ENCODE measurements at places on chromosomes 3 and 15.

DNA sequence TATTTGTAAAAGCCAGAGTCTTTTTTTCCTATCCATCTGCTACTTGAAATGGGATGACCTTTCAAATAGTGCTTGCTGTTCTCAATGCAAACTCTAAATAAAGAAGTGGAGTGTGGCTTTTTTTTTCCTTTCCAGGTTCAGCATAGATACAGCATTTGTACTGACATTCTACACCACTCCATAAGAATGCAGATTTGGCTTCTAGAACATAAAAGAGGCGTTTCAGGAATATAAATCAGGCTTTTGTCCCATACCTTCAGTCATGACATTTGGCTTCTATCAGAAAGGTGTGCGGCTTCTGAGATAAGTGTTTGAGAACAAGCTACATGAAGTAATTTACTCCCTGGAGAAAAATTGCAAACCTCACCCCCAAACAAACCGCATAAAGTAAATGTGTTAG, 553.1 kb downstream of the FHIT start:
- no peak for DNase-seq

DNA sequence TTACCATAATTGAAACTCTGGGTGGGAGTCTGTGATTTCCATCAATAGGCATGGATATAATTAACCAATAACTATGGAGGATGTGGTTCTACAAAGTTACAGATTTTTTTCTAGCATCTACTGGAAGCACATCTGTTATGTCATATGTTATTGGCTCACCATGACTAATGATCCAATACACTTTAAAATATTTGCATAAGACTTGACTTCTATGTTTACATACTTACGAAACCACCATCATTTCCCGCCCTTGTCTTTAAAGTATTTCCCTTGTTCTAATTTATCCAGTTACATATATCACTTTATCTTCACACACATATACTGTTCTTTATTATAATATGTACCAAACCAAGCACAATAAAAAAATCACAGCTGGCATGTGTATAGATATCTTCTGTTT, 380.3 kb upstream of the CBLB start:
- DNase-seq, result no peak

- no peak for DNase-seq
These were observed 629 bp upstream of the NOX5 start for GRCh38 chr15:69013726-69014406.

DNA sequence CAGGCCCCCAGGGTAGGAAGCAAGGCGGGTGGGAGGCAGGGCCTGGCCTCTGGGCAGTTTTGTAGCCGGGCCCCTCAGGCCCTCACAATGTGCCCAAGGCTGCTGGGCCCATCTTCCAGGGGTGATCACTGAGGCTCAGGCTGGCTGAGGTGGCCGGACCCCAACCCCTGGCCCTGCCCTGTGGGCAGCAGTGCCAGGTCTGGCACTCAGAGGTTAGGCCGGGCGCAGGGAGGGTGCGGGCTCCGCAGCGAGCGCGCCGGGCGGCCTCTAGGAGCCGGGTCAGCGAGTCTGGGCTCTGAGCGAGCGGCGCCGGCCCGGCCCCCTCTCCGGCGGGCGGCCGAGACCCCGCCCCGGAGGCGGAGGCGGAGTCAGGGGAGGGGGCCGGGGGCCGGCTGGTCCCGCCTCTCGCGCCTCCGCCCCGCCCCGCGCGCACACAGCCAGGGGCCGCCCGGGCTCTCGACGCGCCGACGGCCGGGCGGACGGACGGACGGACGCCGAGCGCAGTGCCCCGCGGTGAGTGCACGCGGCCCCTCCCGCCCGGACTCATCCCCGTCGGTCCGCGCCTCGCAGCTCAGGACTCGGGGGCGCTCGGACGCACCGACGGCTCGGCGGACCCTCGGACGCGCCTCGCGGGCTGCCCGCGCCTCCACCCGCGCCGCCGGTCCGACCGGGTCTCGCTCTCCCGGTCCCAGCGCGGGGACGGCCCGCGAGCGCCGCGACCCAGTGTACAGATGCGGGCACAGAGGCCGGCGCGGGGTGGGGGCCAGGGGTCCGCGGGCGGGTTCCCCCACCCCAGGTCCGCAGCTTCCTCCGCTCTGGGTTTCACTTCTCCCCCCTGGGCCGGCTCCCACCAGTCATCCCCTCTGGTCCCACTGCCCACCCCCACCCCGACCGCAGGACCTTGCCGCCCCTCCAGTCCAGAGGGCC, at the start of gene FBLN2:
FBLN2 (plus strand) TSS at position 430 of the 927 bp plus-strand sequence. CDS start 21,231 bp downstream, outside the sequence.
- DNase-seq, result no peak

DNA sequence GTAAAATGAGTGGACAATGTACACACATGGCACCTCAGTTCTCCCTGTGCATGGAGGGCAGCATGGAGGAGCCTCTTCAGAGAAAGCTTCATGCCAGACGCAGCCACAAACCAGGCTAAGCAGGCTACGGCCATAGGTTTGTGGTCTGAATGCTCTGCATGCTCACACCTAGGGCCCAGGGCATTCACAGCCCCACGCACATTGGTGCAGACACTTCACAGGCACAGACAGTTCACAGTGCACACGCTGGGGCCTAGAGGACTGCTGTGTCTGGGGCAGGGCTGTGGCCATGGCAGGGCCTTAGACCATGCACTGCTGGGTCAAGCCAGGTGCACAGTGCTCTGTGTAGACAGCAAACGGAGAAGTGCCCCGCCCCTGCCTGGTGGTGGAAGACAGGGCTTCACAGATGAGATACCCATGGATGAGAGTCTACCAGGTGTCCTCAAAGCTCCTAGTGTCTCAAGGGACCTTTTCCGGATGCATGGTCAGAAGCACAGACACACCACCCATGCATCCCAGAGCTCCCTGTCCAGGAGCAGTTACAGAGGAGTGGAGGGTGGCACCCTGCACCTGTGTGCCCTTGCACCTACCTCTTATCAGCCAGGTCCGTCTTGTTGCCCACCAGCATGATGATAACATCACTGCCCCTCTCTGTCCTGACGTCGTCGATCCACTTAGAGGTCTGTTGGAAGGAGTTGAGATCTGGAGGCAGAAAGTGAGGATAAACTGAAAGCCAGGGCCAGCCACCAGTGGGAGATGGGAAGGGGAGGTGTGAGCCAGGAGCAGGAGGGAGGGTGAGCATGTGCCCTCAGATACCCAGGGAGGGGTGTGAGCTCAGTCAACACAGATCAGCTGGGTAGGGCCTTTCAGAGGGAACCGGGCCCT, 33.5 kb downstream of the SRPRB start:
- no peak for DNase-seq

- DNase-seq, result no peak
These were observed 2.0 kb downstream of the PDIA5 start for GRCh38 chr3:123068601-123069381.

DNA sequence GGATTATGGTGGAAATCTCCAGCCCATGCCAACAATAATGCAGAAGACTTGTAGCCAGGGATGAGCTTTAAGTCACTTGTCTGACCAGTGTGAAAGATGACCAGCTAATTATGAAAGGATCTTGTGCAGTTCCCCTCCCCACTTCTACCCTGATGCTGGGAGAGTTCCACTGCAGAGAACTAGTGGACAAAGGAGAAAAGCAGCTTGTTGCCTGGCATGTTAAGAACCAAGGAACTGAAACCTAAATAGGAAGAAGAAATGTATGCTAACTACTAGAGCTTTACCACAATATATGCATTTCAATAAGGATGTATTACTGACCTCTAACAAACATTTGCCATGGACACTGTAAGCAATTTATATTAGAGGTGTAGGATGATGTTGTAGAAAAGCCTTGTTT, 52.2 kb upstream of the CSTA start:
- DNase-seq, result no peak

DNA sequence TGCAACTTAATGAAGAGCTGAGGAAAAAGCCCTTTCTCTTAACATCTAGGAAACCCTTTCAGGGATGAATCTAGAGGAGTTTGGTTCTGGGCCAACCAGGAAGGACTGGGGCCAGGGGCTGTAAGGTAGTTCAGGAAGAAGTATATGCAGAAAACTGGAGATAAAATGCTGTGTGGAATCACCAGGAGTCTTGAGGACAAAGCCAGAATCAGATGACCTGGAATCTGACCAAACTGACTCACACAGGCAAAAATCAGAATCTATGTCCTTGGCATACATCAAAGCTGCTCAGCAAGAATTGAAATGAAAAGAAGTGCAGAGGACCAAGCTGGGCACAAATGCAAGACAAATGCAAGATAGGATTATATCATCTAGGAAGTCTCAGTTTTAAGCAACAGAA, 59.4 kb upstream of the ATP2C1 start:
- no peak for DNase-seq

GRCh38 chr15:98966091-98966787, 41.4 kb downstream of the PGPEP1L start:
- DNase-seq, result no peak

DNA sequence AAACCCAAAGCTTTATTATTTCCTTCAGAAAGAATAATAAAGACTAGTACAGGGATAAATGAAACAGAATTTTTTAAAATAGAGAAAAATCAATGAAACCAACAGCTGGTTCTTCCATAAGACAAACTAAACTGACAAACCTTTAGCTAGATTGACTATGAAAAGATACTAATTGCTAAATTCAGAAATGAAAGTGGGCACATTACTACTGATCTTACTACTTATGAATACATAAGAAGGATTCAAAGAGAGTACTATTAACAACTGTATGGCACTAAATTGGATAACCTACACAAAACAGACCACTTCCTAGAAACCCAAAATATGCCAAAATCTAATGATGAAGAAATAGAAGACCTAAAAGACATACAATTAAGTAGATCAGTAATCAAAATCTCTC, 278.2 kb downstream of the ISL2 start:
- no peak for DNase-seq

DNA sequence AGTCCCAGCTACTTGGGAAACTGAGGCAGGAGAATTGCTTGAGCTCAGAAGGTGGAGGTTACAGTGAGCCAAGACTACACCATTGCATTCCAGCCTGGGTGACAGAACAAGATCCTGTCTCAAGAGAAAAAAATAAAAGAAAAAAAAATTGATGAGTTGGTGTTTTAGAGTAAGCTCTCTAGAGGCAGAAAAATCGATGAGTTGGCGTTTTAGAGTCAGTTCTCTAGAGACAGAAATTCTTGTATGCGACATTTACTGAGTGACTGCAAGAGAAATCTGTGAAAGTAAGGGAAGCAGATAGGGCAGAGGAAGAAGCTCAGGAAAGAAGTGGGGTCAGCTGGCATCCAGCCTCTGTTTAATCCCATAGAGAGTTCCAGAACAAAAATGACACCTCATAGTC, 298.7 kb upstream of the ARRDC4 start:
- DNase-seq, result no peak

GRCh38 chr3:149120051-149120972, 9.1 kb upstream of the HPS3 start:
- DNase-seq, result no peak

DNA sequence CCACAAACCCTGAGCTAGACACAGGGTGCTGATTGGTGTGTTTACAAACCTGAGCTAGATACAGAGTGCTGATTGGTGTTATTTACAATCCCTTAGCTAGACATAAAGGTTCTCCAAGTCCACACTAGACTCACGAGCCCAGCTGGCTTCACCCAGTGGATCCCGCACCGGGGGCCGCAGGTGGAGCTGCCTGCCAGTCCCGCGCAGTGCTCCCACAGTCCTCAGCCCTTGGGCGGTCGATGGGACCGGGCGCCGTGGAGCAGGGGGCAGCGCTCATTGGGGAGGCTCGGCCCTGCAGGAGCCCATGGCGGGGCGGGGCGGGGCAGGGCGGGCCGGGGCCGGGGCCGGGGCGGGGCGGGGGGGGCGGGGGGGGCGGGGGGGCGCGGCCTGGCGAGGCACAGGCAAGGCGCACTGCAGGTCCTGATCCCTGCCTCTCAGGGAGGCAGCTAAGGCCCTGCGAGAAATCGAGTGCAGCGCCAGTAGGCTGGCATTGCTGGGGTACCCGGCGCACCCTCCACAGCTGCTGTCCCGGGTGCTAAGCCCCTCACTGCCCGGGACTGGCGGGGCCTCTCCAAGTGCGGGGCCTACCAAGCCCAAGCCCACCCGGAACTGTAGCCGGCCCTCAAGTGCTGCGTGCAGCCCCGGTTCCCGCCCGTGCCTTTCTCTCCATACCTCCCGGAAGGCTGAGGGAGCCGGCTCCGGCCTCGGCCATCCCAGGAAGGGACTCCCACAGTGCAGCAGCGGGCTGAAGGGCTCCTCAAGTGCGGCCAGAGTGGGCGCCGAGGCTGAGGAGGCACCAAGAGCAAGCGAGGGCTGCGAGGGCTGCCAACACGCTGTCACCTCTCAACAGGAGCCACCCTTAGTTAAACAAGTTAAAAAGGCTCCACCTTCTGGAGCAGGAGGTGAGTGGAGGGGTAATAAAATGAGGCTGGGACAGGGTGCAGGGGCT, 9.8 kb upstream of the TMEM40 start:
- DNase-seq, result no peak

DNA sequence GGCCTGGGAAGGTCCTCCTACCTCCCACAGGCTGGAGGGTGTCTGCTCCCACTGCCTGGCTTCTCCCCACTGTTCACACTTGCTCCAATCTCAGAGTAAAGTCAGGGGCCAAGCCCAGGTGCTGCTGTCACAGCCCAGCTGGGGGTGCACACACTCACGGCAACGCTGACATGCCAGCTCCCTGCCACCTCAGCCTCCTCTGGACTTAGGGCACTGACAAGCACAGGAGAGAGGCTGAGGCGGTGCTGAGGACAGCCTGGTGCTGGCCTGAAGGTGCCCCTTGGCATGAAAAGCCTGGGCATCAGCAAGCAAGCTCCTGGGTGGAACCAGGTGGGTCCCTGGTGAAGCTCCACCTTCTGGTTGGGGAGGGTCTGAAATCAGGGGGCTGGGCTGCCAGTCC, 53.0 kb downstream of the LSAMP start:
- no peak for DNase-seq

- DNase-seq, result no peak
These were observed 531.4 kb downstream of the FOXP1 start for GRCh38 chr3:71051893-71052687.

DNA sequence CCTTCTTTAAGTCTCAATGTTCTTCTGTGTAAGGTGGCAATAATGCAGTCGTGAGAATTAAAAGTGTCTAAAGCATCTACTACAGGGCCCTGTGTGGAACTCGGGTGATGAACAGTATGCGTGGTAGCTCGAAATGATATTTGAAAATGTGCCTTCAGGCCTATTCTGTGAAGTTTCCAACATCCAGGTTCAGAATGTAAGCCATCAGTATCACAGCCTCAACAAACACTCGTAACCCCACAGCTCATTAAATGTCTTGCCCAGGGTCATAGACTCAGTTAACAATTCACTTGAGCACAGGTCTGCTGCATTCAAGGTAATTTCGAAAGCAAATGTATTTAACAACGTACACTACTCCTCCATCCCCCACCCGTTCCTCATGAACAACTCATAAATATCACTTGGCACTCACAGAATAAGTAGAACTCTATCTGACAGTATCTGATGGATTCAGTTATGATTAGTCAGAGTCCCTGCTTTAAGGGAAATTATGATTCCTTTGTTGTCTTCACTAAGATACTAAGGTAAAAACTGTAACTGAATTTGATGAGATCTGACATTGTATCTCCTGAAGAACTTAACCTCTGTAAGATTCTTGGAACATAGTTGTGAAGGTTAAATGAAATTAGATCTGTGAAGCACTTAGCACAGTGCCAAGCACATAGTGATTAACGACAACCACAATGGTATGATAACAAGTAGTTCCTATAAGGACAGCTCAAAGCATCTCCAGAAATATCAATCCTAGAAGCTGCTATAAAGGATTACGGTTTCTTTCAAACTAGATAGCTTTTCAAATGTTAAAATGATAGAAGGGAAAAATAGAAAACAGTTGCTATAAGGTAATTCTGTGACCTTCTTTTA, 642.3 kb downstream of the TBL1XR1 start:
- no peak for DNase-seq

Data from activated CD8-positive, alpha-beta memory T cell treated with anti-CD3 and anti-CD28 coated beads for 1 hour (primary cell).